ENCODE measurements at places on chromosomes 13 and 19.

GRCh38 chr13:39406688-39407087, 196.3 kb downstream of the LHFPL6 start:
- no peak for DNase-seq

- no peak for DNase-seq
These were observed 65.5 kb downstream of the TBC1D4 start for GRCh38 chr13:75416327-75417011.

DNA sequence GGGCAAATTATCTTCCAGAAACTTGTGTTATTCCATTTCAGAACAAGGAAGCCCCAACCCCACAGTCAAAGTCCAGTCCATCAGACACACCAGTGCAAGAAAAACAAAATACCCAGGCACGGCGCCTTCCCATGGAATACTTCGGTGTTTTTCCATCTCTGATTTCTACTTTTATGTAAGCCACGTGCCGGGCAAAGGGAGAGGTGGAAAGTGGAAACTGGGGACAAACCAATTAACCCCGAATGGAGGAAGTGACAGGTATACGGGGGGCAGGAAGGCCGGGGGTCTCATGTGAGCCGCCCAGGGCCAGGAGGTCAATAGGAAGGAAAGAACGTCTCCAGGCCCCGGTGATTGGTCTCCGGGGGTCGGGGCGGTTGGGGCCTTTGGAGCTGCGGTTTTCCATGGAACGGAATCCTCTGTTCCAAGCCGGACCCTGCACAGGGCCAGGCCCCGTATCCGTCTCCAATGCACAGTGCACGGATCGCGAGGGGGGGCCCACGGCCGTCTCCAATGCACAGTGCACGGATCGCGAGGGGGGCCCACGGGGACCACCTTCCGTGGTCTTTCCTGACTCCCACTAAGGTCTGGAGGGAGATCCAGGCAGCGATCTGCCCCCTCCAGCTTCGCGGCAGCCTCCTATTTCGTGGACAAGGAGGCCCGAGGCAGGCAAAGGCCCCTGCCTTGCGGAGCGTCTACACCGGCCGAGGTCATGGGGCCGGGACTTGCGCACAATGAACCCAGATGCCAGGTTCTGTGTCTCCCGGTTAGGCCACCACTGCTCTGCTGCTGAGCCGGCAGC, 79.7 kb downstream of the GADD45B start:
- DNase-seq: no peak

GRCh38 chr13:76189882-76190519, 553.9 kb downstream of the LMO7 start:
- no peak for DNase-seq

GRCh38 chr19:15212711-15213110, 11.9 kb upstream of the NOTCH3 start:
- DNase-seq: no peak

Measured in naive thymus-derived CD8-positive, alpha-beta T cell (primary cell).